ENCODE measurements at places on chromosomes 12 and 14. TPM values are rescaled to one million over a fixed set of nuclear protein-coding genes. Genes with fewer than 3 reads are reported as not detected.

DNA sequence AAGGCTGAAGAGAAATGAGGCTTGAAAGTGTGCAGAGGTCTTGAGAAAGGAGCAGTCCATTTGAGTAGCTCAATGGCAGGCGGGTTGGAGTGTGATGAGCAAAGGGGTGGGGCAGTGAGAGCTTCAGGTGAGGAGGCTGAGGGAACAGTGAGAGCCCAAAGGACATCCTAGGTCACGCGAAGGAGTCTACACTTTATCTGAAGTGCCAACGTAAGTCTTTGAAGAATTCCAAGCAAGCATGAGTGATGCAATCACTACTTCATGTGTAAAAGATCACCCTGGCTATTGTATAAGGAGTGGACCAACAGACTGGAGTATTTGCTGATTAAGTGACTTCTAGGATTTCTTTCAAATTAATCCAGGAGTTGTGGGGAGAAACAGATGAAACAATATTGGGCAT, 159.9 kb upstream of the HIF1A start:
- no peaks in the 10 kb centered on the region for H3K4me1 ChIP-seq
- no peak overlapping the region for H3K27ac ChIP-seq
- no peak overlapping the region for H3K4me3 ChIP-seq
- no peaks in the 10 kb centered on the region for H3K27me3 ChIP-seq
- no peak for DNase-seq
- H3K36me3 ChIP-seq, result peaks cover 76% of the 10 kb centered on the region

- no peaks in the 10 kb centered on the region for H3K36me3 ChIP-seq
- no peak overlapping the region for H3K27ac ChIP-seq
- no peaks in the 10 kb centered on the region for H3K4me1 ChIP-seq
- H3K27me3 ChIP-seq, result no peaks in the 10 kb centered on the region
- DNase-seq, result no peak
Measured at GRCh38 chr14:32897698-32898064, 41.0 kb upstream of the NPAS3 start.

- DNase-seq, result no peak
- H3K4me3 ChIP-seq, result no peak overlapping the region
- no peaks in the 10 kb centered on the region for H3K27me3 ChIP-seq
- no peak overlapping the region for H3K27ac ChIP-seq
- H3K36me3 ChIP-seq, result no peaks in the 10 kb centered on the region
Measured at GRCh38 chr14:105968291-105968690, 441.9 kb downstream of the TMEM121 start.

TSHR gene
- not detected for polyA plus RNA-seq

SERPINA3 gene
- polyA plus RNA-seq, result not detected

TMEM132C gene
- polyA plus RNA-seq, result not detected

MYRFL gene
- not detected for polyA plus RNA-seq

Data from CD4-positive, alpha-beta memory T cell (primary cell).